ENCODE measurements at places on chromosomes 2 and 18. TPM values are rescaled to one million over a fixed set of nuclear protein-coding genes. Genes with fewer than 3 reads are reported as not detected.
A peak's percentile ranks its signal among the peaks of the same experiment; 100 is the strongest.

ELOA2 gene
- not detected for total RNA-seq

ALPI gene
- total RNA-seq, result not detected

ZAP70 gene
- not detected for total RNA-seq

UGT1A7 gene
- total RNA-seq, result not detected

BMP10 gene
- total RNA-seq, result not detected

TCF23 gene
- total RNA-seq, result not detected

RFTN2 gene
- total RNA-seq, result 0.87 TPM

ZC3H6 gene
- 8.7 TPM for total RNA-seq

RAB31 gene
- 66.9 TPM for total RNA-seq

CDCA7 gene
- total RNA-seq, result 25.1 TPM

DNA sequence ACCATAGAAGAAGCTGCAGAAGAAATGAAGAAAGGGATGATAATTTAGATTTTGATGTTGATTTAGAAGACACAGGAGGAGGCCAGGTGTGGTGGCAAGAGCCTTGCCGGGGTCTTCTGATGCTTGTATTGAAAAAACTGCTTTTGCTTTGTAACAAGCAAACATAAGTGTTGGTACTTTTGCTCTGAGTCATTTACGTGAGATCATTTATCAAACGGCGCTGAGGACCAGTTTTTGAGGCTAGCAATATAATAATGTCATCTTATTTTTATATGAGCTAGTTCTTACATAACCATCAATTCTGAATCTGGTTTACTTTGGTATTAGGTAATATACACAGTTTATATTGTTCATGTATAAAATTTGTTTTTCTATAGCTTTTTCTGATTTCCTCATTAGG is 30.6 kb downstream of the SPTBN1 start:
- DNase-seq, result no peak

GRCh38 chr2:237450108-237450507 is 36.1 kb upstream of the COL6A3 start:
- DNase-seq, result no peak

GRCh38 chr2:77808599-77808998 is 286.4 kb upstream of the LRRTM4 start:
- no peak for DNase-seq

DNA sequence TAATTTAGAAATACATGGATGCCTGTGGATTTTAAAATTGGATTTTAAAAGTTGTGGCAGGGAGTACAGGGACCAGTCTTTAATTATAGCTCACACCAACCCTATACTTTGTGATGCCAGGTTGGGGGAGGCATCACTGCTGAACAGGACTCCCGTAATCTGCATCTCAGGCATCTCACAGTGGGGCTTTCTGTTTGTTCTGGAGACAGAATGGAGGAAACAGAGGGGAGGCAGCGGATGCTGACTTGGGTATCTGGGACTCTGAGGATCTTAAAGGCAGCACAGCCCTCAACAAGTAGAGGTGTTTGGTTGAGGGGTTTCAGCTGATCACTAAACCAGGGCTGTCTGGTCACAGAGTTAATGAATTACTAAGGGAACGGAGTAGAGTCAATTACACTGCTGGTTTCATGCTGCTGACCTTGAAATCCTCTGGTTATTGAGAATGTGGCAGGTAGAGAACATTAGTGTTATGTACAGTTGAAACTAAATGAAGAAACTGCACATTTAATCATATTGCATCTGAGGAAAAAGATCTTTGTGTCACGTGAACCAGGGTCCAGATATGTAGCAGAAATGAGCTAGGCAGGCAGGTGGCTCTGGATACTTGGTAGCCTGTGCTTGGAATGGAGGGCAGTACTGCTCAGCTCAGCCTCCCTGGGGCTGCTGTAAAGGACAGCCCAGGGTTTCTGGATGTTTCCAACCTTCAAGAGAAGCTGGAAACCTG is 40.3 kb downstream of the FHOD3 start:
- DNase-seq, result no peak

- DNase-seq, result no peak
Measured at GRCh38 chr2:105739426-105739825, 5.3 kb upstream of the NCK2 start.

DNA sequence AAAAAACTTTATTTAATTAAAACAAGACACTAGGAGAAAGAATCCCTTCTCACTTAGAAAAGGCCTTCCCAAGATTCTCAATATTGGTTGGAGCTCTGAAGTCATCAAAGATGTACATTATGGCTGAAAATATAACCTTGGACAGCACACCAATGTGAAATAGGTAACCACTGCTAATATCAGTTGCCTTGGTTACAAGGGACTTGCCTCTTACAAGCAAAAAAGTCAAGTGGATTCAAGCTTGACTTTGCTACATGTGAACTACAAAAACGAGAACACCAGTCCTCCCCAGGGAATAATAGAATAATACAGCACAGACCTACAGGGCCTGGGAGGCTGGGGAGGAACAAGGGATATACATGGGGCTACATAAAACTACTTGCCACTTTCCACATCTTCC is 46.1 kb downstream of the NABP1 start:
- no peak for DNase-seq

- DNase-seq, result no peak
Measured at GRCh38 chr2:99660616-99661406, 171.0 kb upstream of the REV1 start.

- no peak for DNase-seq
Measured at GRCh38 chr2:214482728-214483127, 71.9 kb downstream of the VWC2L start.

DNA sequence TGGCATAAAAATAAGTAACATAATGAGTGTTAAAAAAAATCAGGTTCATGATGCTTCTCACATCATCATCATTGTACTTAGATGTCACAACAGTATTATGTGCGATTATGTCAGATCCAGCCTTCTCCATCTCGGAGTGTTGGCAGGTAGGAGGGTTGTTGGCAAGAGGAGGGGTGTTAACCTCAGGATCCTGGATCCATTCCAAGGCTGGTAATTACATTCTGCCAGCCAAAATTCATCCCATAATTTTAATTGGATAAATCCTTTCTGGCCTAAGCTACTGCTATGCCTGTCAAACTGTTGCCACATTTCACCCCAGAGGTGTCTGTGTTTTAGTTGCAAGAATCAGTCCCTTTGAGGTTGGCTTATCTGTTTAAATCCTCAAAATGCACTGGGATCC is 891 bp upstream of the FTCDNL1 start:
- DNase-seq, result no peak

- no peak for DNase-seq
Measured at GRCh38 chr2:119792907-119793312, 33.2 kb downstream of the PTPN4 start.

GRCh38 chr2:189580241-189580651 is 340 bp downstream of the SLC40A1 start:
- no peak for DNase-seq

DNA sequence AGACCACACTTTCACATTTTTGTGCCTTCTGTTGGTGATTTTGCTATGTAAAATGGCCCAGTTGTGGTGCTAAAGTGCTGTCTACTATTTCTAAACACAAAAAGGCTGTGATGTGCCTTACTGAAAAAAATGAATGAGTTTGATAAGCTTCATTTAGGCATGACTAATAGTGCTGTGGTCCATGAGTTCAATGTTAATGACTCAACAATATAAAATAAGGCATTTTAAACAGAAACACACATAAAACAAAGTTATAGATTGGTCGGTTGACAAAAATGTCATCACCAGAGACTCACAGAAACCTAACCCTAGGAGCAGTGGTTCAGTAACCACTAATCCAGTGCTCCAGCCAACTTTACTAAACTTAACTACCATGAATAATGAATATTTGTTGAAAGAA is 160.0 kb downstream of the DNAH6 start:
- no peak for DNase-seq

DNA sequence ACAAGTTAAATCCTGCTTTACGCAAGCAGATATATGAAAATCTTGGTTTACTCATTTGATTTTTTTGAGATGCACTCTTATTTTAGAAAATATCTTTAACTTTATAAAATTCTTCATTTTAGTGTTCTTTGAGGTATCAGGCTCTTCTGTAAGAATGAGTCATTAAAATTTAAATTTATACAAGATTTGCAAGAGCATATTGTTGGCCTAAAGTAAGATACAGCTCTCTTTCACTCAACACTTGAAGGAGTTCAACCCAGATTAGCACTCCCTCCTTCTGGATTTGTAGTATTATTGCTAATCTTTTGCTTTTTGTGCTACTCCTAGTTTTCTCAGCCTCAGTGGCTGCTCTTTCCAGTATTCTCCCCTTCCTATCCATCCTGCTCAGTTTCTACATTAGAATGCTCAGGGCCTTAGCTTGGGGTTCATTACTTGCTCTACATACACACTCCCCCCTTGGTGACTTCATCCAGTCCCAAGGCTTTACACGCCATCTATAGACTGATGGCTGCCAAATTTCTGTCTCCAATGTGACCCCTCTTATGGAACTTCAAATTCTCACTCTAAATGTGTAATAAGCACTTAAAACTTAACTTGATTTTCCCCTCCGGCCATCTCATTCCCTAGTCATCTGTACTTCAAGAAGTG is 425.3 kb upstream of the FANCL start:
- no peak for DNase-seq

DNA sequence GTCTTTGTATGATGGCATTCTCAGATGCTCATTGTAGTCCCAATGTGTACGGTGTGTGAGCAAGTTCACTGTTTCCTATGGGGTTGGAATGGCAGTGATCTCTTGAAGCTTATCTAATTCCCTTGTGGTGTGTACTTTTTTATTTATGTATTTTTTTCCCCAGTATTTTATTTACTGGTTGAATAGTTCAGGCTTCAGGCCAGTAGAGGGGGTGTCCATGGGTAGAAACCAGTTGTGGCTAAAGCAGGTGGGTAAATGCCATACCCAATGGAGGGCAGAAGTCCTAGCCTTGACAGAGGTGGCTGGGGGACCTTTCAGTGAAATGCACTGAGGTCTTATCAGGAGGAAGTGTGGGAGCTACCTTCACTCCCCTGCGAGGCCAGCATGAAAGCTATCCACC is 351.4 kb upstream of the CWC22 start:
- DNase-seq, result no peak

DNA sequence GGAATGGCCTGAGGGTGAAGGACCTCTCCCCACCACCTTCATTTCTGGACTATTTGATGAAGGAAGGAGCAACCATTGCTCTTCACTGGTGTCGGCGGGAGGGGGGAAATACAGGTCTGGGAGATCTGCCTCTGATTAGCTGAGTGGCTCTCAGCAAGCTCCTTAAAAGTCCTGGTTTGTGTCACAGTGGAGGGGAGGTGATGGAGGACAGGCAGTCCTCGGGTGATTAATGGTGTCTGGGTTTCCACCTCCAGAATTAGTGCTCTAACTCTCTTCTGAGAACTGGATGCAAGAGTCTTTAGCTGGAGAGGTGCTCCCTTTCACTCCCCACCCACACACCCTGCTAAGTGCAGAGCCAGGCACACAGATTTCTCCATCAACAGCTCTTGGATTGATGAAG is 83.2 kb downstream of the TTC32 start:
- no peak for DNase-seq

DNA sequence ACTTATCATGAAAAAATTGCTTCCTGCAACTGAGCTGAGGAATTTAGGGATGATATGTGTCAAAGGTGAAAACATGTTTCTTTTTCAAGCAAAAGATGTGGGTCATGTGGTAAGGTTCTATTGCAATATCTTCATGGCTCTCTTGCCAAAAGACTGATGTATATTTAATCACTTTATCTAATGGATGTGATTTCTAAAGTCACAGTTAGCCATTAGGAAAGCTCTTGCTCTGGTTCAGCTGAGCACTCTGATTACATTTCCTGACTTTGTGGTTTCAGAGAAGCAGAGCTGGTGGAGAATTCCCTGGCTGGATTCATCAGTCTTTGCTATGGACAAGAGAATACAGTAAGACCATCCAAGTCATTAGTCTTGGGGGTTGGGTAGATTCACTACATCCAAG is 24.4 kb downstream of the SCN9A start:
- DNase-seq, result no peak

DNA sequence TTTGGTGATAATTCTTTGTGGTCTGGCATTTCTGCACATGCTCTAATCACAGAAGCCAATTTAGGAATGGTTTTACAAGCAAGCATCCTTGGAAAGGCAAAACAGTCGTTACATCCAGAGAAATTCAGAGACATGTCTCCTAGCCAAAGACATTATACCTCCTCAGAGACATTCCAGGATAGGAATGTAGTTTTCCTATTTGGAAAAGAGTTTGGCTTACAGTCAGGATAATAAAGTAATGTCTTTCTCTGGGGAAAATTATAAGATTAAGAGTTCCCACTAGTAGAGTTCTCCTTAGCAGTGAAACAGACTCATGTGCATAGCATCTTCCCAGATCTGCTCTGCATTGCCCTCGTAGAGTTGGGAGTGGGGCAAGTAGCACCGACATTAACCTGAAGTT is 753.6 kb upstream of the TMEFF2 start:
- no peak for DNase-seq

- DNase-seq, result peak; percentile 14
Measured at GRCh38 chr2:186486651-186487647, 889 bp downstream of the ZC3H15 start.

- DNase-seq, result no peak
Measured at GRCh38 chr18:79987566-79987965, 797 bp downstream of the TXNL4A start.

GRCh38 chr2:188524519-188525113 is 232.9 kb downstream of the GULP1 start:
- peak; percentile 70 for DNase-seq

- DNase-seq, result no peak
Measured at GRCh38 chr2:176193048-176193447, 4.6 kb downstream of the HOXD1 start.

GRCh38 chr2:46380038-46380940 is 83.1 kb downstream of the EPAS1 start:
- DNase-seq, result no peak
